ENCODE measurements at places on chromosomes 1 and 21. TPM values are rescaled to one million over a fixed set of nuclear protein-coding genes. Genes with fewer than 3 reads are reported as not detected.

GRCh38 chr1:5661196-5662085 is 330.8 kb downstream of the NPHP4 start:
- H3K27me3 ChIP-seq: no peaks in the 10 kb centered on the region
- no peaks in the 10 kb centered on the region for H3K36me3 ChIP-seq
- no peaks in the 10 kb centered on the region for H3K4me1 ChIP-seq
- H3K4me3 ChIP-seq: no peak overlapping the region

HLX gene
- 4.5 TPM for total RNA-seq

UBXN10 gene
- total RNA-seq: 1.8 TPM

GRCh38 chr1:189868021-189868420 is 609.6 kb downstream of the BRINP3 start:
- no peak for DNase-seq
- H3K27ac ChIP-seq: no peak overlapping the region
- H3K4me1 ChIP-seq: no peaks in the 10 kb centered on the region
- H3K4me3 ChIP-seq: no peak overlapping the region

DNA sequence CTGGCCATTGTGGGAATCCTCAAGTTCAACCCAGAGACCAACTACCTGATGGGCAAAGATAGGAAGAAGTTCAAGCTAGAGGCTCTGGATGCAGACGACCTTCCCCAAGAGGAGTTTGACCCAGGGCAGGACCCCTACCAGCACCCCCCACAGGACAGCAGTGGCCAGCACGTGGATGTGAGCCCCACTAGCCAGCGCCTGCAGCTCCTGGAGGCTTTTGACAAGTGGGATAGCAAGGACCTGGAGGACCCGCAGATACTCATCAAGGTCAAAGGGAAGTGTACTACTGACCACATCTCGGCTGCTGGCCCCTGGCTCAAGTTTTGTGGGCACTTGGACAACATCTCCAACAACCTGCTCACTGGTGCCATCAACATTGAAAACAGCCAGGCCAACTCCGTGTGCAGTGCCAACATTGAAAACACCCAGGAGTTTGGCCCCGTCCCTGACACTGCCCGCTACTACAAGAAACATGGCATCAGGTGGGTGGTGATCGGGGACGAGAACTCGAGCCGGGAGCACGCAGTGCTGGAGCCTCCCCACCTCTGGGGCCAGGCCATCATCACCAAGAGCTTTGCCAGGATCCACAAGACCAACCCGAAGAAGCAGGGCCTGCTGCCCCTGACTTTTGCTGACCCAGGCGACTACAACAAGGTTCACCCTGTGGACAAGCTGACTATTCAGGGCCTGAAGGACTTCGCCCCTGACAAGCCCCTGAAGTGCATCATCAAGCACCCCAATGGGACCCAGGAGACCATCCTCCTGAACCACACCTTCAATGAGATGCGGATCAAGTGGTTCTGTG is 30.6 kb upstream of the GPR137B start:
- H3K27ac ChIP-seq: no peak overlapping the region
- no peak overlapping the region for H3K4me3 ChIP-seq
- no peaks in the 10 kb centered on the region for H3K4me1 ChIP-seq
- no peak for DNase-seq
